ENCODE measurements at places on chromosomes 6 and 20.

DNA sequence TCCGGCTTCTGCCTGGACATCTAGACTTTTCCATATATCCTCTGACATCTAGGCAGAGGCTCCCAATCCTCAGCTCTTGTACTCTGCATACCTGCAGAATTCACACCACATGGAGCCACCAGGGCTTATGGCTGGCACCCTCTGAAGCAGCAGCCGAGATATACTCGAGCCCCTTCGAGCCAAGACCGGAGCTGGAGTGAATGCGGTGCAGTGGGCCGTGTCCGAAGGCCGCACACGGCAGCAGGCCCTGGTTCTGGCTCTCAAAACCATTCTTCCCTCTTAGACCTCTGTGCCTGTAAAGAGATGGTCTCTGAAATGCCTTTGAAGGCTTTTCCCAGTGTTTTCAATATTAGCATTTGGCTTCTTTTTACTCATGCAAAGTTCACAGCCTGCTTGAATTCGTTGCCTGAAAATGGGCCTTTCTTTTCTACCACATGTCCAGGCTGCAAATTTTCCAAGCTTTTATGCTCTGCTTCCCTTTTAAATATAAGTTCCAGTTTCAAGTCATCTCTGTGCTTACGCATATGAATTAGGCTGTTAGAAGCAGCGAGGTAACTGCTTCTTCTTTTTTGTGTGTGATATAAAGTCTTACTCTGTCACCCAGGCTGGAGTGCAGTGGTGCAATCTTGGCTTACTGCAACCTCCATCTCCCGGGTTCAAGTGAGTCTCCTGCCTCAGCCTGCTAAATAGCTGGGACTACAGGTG, 3.8 kb upstream of the SIRPB1 start:
- DNase-seq = no peak

DNA sequence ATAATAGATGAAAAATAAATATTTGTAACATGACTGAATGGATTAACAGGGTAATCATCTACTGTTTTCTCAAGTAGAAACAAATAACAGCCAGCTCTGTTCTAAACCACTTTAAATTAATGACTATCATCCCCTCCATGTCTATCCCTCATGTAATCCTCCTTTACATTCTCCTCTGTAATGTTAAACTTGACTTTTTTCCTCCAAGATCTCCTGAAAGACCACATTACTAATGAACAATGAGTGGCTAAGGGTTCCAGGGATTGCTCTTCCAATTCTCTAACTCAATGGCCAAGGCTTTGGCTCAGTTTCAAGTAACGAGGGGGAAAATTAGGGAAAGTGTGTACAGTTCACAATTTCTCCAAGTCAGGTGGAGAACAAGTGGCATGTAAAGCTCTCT, 37.6 kb upstream of the FBXL4 start:
- no peak for DNase-seq

DNA sequence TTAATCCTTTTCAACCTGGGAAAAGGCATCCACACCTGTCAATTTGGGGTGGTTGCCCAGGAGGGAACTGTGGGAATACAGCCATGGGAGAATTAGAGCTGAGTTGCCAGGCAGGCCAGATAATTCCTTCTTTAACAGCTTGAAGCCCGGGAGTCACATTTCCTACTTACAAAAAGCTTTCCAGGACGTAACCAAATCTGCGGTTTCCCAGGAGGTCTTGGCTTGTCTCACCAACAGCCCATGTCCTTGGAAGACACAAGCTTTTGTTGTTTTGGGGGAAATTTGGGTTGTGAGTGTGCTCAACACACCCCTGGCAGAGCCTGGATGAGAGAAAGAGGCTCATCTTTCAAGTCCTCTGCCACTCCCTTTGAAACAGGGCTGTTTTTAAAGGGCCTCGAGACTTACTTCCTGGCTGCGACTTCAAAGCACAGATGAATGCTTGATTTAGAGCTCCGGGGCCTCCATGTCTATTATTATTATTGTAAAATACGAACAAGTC, 465.9 kb upstream of the BTBD3 start:
- DNase-seq = no peak

DNA sequence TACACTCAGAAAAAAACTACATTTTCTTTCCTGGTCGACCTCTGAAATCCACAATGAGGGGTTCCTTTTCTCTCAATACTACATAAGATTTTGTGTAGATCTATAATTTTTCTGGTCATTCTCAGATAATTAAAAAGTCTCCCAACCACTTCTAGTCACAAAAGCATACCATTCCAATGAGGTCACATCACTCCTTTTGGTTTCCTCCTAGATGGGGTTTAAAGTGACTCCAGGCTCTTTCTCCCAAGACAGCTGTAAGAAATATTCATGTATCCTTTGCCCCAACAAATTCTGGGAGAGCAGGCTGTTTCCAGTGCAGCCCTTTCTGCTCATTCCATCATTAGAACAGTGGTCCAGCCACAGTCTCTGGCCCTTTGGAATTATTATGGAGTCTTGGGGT, 43.1 kb upstream of the BEND6 start:
- DNase-seq = no peak

DNA sequence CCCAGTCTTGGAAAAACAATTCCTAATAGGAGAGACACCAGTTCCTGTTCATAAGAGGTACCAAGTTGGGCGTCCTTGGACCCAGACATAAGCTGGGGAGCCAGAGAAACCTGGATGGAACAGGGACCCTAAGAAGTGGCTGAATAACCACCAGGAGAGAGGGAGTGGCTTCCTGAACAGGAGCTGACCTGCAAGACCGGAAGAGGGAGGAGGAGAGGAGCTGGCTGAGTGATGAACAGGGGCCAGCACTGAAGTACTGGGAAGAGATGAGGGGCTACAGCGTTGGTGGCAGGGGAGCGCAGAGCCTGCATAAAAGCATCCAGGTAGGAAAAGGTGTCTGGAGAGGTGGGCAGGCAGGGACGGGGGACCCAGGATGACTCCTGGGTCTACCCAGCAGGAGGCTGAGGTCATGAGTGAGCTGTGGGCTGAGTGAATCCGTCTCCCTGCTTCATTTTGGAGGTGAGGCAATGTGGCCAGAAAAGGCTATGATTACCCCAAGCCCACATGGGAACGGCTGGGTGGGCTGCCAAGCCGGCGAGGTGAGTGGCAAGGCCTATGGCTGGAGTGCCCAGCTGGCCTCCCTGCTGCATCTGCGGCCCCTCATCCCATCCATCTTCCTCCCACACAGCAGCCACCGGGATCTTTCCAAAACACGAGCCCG, 34.4 kb upstream of the ZFAND3 start:
- no peak for DNase-seq

DNA sequence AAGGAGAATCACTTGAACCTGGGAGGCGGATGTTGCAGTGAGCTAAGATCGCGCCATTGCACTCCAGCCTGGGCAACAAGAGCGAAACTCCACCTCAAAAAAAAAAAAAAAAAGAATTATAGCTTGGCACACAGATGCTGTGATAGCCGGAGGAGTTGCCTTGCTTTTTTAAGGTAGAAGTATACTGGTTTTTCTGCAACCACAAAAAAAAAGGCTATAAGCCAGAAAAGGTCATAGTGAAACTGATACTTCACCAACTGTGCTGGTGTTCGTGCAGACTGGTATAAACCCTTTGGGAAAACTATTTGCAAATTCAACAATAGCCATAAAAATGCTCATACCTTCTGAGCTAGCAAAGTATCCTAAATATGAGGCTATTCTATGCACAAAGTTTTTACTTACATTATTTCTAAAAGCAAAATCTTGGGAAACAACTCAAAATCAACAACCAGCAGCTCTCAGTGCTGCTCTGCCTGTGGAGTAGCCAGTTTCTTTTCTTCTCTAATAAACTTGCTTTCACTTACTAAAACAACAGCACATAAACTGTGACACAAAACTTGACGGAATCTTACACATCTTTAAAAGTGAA, 44.0 kb downstream of the B4GALT5 start:
- no peak for DNase-seq

DNA sequence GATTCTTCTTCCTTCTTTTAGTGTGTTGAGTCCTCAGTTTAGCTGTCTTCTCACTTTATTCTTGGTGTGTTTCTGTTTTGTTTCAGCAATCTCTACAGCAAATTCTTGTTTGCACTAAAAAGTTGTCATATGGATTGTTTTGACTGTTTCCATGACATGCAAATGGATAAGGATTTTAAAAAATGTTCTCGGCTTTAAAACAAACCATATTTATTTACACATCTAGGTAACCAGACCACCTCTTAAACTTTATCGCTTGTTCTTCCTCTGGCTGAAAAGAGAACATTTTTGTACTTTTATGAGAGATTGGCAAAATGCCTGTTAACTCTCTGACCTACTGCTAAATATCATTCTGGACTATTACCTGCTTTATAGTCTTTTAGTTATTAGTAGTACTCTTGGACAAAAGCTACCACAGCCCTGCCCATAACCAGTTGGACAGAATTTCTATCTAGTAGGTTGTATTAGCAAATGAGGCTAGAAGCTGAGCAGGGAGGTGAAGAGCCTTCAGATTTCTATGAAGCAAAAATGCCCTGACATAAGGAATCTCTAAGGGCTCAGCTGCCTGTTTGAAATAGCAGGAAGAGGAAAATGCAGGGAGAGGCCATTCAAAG, 268.3 kb downstream of the CD109 start:
- no peak for DNase-seq

GRCh38 chr20:22744341-22745193, 160.2 kb upstream of the FOXA2 start:
- no peak for DNase-seq

DNA sequence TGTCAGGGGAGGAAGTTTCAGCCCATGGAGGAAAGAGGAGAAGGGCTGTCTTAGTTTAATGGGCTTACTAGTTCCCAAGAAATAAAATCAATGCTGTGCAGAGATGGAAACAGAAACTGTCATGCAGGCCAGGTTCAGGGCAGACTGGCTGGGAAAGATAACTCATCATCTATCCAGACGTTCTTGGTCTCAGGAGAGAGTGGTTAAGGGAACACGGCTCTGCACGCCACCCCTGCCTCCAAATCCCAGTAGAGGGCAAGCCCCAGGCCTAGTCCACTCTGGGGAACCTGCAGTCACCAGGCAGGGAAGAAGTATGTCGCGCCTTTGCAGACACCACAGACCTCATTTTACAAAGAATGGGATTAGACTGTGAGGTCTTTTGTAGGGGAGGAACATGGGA, 12.5 kb downstream of the ALDH8A1 start:
- DNase-seq = no peak
